H54 (cell line): ENCODE measurements at places on chromosomes 1 and 21.

DNA sequence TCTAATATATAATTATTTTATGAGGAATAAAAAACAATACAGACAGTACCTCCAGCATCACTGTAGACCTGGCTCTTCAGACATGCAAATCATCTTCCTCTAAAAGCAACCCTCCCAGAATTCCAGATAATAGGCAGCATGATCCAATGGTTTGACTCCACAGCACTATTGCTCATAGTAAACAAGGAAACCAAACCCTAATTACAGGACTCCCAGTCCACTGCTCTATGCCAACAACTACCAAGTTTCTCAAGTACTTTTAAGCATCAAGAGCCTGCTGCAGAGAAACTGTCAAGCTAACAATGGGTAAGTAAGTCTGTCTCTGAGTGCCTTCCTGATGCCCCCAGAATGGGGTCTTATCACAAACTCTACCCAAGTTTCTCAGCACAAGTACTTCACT lies 57.2 kb downstream of the EYA3 start:
- no peak for DNase-seq

DNA sequence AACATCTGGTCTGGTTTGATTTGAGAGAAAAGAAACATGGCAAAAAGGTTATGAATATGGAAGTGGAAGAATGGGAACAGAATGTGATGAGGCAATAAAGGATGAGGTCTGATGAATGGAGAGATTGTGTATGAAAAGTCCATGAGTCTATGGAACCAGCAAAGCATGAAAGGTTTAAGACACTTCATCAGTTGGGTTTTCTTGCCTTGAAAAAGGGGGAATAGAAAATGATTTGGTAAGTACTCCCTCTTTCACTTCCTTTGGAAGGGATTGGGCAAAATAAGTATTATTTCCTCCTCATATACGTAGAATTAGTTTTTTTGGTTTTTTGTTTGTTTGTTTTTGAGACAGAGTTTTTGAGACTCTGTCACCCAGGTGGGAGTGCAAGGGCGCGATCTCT lies 155.8 kb downstream of the TRIM33 start:
- DNase-seq: no peak

GRCh38 chr1:12629985-12630760 lies 12.2 kb upstream of the DHRS3 start:
- DNase-seq: no peak

DNA sequence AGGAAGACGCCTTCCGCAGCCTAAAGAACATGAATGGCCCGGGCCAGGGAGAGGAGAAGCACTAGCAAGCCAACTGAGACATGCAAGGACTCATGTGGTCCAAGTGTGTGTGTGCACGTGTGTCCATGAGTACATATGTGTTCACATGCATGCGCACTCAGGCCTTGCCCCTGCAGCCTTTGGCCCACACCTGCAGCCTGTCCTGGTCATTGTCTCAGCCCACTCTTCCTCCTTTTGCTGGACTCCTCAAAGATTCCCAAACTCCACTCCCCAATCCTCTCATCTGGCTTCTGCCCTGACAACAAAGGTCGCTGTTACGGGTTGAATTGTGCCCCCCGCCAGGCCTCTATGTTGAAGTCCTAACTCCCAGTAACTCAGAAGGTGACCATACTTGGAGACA lies 21.9 kb downstream of the CDCA8 start:
- no peak for DNase-seq

GRCh38 chr1:65150583-65151263 lies 2.7 kb downstream of the AK4 start:
- no peak for DNase-seq

- no peak for DNase-seq
Measured at GRCh38 chr1:111704776-111705175, 34.4 kb downstream of the INKA2 start.

DNA sequence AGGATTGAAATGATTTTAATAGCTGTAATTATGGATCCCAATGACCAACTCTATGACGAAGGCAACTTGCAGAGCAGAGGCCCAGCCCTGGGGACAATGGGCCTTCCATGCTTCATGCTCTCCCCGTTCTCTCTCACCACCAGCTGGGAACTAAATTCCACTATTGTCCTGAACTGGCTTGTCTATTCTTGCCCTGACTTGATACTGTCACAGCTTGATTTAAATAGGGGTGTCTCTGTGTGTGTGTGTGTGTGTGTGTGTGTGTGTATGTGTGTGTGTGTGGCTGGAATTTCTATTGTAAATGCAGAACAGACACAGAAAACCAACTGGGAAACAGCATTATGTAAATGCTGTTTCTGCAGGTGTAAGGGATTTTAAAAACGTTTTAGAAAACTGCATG lies 57.0 kb downstream of the SLC22A15 start:
- no peak for DNase-seq

- DNase-seq: no peak
Measured at GRCh38 chr1:47688461-47689296, 250.8 kb downstream of the FOXD2 start.

DNA sequence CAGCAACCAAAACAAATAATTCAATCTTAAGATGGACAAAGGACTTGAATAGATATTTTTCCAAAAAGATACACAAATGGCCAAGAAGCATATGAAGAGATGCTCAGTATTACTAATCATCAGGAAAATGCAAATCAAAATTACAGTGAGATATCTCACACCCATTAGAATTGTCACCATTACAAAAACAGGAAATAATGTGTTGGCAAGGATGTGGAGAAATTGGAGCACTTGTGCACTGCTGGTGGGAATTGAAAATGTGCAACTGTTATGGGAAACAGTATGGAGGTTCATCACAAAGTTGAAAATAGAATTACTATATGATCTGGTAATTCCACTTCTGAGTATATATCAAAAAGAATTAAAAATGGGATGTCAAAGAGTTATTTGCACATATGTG lies 83.2 kb downstream of the SH3GLB1 start:
- DNase-seq: no peak

DNA sequence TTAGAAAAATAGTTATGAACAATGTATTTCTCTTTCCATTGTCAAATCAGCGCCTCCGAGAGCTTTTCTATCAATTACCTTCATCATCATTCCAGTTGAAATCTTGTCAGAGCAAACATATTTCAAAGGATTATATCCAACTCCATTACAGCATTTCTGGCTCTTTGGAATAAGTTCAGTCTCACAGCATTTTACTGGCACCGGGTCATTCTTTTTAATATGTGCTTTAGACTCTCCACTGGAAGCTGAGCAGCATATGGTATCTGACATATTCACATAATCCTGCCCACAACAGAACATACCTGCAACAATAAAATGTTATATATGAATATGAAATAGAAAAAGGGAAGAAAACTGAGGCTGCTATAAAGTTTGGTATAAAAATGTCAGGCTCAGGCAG lies 222.9 kb downstream of the KCTD3 start:
- DNase-seq: no peak

DNA sequence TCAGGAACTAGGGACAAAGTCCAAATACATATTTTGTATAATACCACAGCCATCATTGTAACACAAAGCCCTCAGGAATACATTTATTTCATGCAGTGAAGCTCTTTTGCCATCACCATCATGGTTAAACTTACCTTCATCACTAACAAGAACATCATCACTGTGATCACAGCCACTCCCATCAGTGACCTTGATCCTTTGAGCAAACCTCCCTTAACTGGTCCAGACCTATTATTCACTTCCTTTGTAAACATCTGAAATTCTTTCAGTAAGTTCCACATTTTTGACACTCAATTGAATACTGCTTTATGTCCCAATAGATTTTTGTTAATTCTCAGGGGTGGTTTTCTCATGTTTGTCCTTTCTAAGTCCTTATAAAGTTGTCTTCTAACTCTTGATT lies 16.2 kb upstream of the KPRP start:
- no peak for DNase-seq

- no peak for DNase-seq
Measured at GRCh38 chr1:204326771-204327300, 32.9 kb downstream of the PLEKHA6 start.

GRCh38 chr21:33026443-33026858 lies 716 bp downstream of the OLIG2 start:
- no peak for DNase-seq

GRCh38 chr21:22703521-22703920 lies 1705.3 kb downstream of the NCAM2 start:
- no peak for DNase-seq

DNA sequence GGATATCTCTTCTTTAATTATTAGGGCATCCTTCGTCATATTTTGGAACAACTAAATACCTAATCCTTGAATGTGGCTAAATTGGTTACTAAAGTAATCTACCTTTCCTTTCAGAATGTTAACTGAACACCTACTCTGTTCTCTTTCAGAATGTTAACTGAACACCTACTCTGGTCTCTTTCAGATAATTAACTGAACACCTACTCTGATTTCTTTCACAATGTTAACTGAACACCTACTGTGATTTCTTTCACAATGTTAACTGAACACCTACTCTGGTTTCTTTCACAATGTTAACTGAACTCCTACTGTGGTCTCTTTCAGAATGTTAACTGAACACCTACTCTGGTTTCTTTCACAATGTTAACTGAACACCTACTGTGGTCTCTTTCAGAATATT lies 21.9 kb downstream of the RAB7B start:
- DNase-seq: no peak

GRCh38 chr1:15425958-15426357 lies 12.3 kb upstream of the CTRC start:
- no peak for DNase-seq

- DNase-seq: no peak
Measured at GRCh38 chr1:184576822-184577221, 177.8 kb downstream of the EDEM3 start.

DNA sequence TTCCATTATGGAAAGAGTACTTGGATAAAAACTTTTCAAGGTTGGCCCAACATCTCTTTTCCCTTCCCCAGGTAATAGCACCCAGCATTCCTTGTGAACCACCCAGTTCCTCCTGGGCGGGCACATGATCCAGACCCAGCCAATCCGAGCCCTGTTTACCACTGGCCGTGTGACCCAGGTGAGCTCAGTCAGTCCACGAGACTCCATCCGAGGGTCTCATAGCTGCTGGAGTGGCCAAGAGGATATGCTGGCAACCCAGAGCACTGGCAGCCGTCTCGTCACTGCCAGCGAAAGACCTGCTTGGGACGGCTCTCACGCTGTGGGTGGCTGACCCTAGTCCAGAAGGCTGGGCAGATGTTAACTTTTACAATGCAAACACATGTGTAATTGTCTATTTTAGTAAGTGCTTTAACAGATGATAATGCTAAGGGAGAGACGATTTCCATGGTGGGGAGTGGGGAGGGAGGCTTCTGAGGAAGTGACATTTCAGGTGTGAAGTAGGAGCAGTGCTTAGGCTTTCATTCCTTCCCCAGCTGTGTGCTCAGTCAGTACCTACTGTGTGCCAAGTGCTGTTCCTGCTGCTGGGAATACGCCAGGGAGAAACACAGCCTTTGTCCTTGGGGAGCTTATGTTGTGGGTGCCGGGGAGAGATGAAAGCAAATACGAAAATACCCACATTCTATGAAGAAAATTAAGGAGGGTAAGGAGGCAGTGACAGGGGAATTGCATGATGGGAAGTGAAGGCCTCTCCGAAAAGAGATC lies 24.5 kb downstream of the PARK7 start:
- no peak for DNase-seq

DNA sequence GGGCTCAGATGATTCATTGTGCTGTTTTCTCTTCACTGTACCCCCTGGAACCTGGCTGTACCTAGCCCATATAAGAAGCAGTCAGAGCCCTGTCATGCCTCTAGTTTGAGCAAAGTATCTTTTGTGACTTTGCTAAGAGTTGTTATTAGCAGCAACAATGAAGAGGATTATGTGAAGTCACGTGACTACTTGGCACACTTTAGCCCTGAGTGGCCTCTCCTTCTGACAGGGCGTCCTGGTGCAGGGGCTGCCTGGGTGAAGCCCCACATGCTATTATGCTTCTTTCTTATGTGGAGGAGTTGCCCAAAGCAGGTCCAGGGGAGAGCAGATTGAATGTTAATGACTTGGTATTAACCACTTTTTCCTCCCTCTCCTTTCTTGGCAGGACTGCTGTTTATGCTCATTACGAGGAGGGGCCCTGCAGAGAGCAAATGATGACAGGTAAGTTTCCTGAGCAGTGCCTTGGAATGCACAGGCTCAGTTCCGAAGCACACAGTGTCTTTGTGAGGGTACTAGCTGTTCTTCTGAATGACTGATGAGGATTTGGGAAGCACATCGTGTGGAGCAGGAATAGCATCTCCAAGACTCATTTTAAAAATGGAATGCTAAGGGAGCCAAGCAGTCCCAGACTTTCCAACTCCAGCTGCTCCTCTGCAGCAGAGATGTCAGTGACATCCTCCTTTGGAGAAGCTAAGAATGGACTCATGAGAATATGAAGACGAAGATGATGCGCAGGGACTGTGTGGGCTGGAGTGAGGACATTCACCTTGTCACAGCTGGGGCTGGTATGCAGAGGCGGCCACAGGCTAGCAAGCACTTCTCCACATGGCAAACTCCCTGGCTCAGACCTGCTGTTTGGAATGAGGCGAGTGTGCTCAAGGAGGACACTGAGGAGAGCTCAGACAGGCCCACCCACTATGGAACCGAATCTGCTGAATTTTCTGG lies 15.2 kb upstream of the ST3GAL3 start:
- DNase-seq: no peak

- DNase-seq: no peak
Measured at GRCh38 chr1:152673016-152673415, 2.1 kb upstream of the LCE2C start.

GRCh38 chr1:173195596-173196088 lies 11.5 kb downstream of the TNFSF4 start:
- DNase-seq: no peak

- peak; percentile 19 for DNase-seq
Measured at GRCh38 chr1:61318319-61319125, 236.2 kb downstream of the NFIA start.

DNA sequence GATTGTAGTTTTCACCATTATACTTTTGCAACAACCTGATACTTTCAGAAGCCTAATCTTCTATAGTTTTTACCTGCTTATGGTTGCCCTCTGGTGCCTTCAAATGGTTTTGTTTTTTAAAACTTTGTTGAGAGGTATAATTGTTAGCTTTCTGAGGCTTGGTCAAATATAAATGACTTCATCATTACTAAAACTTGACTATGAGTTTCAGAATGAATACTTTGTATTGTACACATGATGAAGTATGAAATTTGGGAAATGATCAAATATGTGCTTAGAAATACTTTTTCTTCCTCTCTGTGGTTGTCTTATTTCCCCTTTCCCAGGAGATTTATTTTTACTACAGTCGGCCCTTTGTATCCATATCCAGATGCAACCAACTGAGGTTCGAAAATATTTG lies 151.8 kb upstream of the B3GALT2 start:
- no peak for DNase-seq

GRCh38 chr1:245393694-245394093 lies 238.9 kb downstream of the KIF26B start:
- no peak for DNase-seq

DNA sequence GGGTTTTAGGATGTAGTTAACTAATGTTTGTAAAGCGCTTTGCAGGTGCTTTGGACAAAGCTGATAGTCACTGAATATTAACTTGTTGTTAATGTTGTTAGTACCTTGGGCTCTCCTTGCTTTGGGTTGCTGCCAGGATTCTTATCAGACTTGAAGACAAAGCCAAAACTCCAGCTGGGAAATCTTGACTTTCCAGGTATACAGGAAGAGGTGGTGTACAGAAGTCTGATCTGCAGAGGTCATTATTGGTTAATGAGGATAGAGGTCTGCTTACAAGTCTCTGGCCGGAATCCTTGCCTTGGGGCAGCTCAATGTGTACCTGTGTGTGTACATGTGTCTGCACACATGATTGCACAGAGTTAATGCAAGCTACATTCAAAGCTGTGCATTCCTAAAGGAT lies 96.0 kb upstream of the POU3F1 start:
- no peak for DNase-seq
